ENCODE measurements at places on chromosomes 2 and 18. TPM values are rescaled to one million over a fixed set of nuclear protein-coding genes. Genes with fewer than 3 reads are reported as not detected.

The KIAA2012 gene
- 0.16 TPM for polyA plus RNA-seq

The TRIM43 gene
- not detected for polyA plus RNA-seq

The SLC5A7 gene
- 0.53 TPM for polyA plus RNA-seq

The FAM237A gene
- not detected for polyA plus RNA-seq

The CIDEA gene
- polyA plus RNA-seq = 0.33 TPM

The CPLX4 gene
- not detected for polyA plus RNA-seq

The MROH2A gene
- polyA plus RNA-seq = not detected

The B3GNT7 gene
- 12.6 TPM for polyA plus RNA-seq

The FKBP1B gene
- 8.1 TPM for polyA plus RNA-seq

The DOK1 gene
- polyA plus RNA-seq = 4.0 TPM

The RGPD4 gene
- not detected for polyA plus RNA-seq

The HOXD12 gene
- polyA plus RNA-seq = not detected

The ITGA4 gene
- 0.56 TPM for polyA plus RNA-seq

The PTPRM gene
- polyA plus RNA-seq = 77.2 TPM

The CFAP53 gene
- 2.8 TPM for polyA plus RNA-seq

The APOB gene
- 0.03 TPM for polyA plus RNA-seq

The ALPP gene
- not detected for polyA plus RNA-seq

The GCG gene
- polyA plus RNA-seq = not detected

The OST4 gene
- 602 TPM for polyA plus RNA-seq

The EPC2 gene
- polyA plus RNA-seq = 8.0 TPM

The NOSTRIN gene
- polyA plus RNA-seq = 25.9 TPM

The SERPINB3 gene
- polyA plus RNA-seq = 0.34 TPM

All from adrenal gland (tissue), 19 donors.